ENCODE measurements at places on chromosomes 4 and X. TPM values are rescaled to one million over a fixed set of nuclear protein-coding genes. Genes with fewer than 3 reads are reported as not detected.

The FAM114A1 gene
- 33.8 TPM for polyA plus RNA-seq

The AMTN gene
- polyA plus RNA-seq = not detected

The IL2RG gene
- polyA plus RNA-seq = 1.4 TPM

The SSX2 gene
- not detected for polyA plus RNA-seq

The NELFA gene
- 47.6 TPM for polyA plus RNA-seq

The CACNA1F gene
- polyA plus RNA-seq = 0.25 TPM

The CPZ gene
- 19.2 TPM for polyA plus RNA-seq

- DNase-seq = no peak
Observed at GRCh38 chr4:138669479-138670315, 345.9 kb upstream of the NOCT start.

- no peak for DNase-seq
Observed at GRCh38 chr4:88825931-88826330, 128.3 kb upstream of the NAP1L5 start.

- DNase-seq = no peak
Observed at GRCh38 chrX:15750611-15751154, 12.6 kb downstream of the CA5B start.

DNA sequence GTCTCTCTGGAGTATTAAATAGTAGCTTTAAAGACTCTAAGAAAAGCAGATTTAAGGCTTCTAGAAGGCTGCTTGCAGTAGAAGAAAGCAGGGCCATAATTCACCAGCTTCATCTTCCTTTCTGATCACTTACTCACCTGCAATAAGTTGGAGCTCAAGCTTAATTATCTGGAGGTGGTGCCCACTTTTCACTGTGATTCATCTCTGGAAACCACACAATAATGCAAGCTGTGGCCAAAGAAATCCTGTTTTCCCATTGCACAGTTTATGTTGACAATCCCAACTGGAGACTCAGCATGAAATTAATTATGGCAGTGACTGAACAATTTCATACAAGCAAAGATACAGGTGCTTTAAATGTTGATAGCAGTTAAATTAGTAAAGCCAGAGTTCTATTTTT is 14.7 kb downstream of the CWH43 start:
- no peak for DNase-seq

DNA sequence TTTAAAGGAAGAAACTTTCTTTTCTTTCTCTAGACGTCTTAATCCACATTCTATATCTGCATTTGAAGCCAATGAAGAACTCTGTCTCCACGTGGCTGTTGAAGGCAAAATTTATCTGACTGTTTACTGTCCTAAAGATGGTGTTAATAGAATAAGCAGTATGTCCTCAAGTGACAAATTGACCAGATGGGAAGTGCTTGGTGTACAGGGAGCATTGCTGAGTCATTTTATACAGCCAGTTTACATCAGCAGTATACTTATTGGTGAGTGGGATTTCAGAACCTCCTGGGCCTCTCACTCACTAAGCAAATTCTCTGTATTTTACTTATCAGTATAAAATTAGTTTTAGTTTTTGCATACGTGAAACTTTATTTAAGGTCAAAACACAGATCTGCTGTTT is 33.7 kb downstream of the ADAD1 start:
- DNase-seq = no peak

GRCh38 chrX:7318241-7318640 is 170.3 kb upstream of the PUDP start:
- DNase-seq = no peak

DNA sequence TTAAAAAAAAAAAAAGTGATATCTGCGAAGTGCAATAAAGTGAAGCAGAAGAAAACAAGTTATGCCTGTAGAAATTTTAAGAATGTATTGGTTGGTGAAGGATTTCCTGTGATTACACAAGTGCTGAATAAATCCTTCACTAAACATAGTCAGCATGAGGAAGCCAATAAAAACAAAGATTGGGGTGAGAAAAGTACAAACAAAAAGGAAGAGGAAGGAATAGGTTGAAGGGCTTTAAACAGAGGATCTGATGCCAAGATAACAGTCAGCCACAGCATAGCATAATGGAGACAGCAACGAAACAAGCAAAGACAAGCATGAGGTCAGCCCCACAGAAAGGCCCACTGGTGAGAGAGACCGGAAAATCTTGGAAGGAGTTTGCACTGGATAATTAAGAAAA is 372.2 kb downstream of the ADAM29 start:
- DNase-seq = no peak

DNA sequence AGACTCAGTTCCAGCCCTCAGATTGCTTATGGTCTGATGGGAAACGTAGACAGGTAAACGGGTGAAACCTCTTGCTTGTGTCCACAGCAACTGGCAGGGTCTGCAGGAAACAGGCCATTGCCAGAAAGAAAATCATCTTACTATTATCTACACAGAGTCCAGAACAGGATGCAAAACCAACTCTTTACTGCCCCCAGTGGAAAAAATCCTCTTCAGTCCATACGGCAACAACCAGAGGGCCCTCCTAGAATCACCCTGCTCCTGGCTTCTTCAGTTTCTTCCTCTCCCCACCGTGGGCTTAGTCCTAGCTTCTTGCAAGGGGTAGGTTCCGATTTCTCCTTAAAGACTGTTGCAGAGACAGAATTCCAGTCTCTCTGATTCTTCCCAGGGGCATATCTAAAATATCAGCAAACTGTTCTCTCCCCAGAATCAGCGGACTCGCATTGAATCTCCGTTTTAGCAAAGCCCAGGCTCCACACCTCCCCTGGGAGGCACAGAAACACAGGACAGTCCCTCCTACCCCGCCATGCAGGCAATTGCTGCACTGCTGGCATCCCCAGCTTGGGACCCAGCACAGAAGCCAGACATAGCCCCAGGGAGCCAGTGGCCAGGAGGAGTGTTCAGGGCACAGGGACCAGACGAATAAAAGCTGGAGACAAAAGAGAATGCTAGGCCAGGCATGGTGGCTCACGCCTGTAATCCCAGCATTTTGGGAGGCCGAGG is 41.0 kb upstream of the SH3RF1 start:
- peak; percentile 27 for DNase-seq

DNA sequence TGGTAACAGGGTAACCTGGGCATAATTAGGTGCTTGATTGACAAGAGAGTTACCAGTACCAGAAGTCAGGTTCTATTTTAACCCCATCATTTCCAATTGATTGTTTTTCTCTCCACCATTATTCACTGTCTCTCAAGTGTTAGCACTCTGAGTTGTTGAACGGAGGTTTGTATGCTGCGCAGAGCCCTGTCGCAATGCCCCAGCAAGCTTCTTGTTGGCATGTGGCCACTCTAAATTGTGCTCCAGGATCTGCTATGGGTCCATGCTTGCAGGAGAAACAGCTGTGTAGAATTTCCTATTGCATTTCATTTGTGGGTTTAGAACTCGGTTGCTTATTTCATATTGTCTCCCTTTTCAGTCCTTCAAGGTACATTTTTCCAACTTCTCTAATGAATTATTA is 98.2 kb downstream of the KLHL8 start:
- no peak for DNase-seq

- no peak for DNase-seq
Observed at GRCh38 chrX:32141841-32142240, 1069.5 kb downstream of the DMD start.

DNA sequence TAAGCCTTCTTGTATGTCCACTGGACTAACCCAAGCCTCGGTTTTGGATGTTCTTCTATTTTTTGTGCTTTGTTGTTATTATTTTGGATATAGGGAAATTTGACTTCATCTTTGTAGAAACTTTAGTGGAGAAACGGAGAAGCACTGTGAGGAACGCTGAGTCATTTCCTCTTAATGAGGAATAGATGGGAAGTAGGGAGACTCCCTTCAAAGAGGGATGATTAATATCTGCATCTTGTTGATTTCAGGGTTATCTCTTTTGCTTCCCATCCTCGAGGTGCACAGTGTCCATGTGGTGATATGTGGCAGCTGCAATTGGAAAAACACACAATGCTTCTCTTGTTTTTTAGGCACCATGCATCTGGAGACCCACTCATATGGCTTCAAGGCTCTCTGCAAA is 1147.9 kb downstream of the NLGN4X start:
- no peak for DNase-seq

- DNase-seq = no peak
Observed at GRCh38 chr4:25112995-25113380, 47.3 kb downstream of the SEPSECS start.

DNA sequence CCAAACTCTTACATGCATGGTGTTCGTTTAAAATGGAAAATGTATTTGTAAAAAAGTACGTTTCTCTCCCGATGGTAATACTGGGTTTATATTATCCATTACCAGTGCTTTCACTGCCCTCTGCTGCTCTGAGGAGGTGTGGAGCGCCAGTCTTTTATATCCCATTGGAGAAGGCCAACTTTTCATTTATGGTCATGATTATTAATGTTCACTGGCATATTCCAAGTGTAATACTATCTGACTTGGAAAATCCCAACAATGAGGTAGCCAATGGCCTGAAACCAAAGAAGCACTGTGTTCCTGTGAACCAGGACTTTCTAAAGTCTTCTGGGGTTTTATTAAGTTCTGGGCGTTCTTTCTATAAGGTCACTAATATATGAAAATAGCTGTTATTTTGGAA is 80.7 kb downstream of the SYNPO2 start:
- no peak for DNase-seq

DNA sequence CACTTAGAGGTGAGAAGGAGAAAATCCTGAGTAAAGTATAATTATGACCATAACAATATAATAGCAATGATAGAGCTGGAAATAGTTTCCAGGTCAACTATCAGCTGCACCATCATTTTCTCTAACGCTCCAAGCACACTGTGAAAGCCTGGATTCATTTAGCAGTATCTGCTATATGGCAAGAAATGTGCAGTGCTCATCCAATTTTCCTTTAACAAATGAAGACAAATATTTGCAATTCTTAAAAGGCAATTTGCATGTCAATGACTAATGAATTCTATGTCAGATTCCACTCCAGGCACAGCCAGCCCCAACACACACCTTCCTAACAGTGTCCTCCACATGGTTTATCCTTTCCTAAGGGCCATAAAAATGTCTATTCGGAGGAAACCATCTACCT is 12.7 kb downstream of the PRSS12 start:
- DNase-seq = no peak

- DNase-seq = no peak
Observed at GRCh38 chrX:155046129-155046810, 19.6 kb downstream of the FUNDC2 start.

DNA sequence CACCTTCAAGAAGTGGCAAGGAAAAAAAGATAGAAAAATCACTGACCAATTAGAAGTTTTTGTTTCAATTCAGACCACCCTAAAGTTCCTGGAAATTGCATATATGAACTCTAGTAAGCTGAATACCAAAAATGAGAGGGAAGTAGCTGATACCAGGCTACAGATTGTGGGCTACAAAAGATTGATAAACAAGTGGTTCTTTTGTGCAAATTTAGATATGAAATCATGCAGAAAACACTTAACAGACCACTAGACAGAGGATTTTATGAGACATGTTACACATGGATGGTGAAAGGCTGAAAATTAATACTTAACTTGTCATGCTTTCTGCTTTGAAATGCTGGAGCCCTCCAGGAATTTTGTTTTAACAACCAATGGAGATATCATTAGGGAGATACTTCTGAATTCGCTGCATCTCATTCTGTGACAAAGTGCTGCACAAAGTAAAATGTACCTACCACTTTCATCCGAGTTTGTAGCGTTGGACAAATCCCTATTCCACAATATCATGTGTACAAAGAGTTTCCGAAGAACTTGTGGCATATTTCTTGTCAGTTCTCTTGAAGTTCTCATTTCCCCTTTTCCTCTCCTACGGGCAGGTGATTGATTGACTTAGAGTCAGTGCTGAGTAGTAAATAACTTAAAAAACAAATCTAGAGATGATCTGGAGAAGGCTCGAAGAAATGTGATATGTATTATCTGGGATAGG is 235.0 kb downstream of the PALLD start:
- no peak for DNase-seq

DNA sequence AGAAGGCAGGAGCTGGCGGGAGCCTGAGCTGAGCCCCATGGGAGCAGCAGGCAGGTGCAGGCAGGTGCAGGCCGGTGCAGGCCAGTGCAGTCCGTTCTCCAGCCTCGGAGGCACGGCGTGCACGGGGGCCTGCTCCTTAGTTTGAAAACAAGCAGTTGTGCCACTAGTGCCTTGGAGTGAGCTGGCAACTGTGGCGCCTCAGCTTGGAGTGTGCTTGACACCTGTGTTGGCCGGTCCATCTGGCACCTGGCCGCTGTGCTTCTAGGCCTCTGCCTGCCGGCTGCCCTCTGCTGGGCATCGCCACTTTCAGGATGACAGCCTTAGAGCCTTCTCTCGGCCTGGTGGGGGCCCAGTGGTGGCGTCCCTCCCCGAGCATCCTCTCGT is 47.9 kb downstream of the RGS12 start:
- no peak for DNase-seq

DNA sequence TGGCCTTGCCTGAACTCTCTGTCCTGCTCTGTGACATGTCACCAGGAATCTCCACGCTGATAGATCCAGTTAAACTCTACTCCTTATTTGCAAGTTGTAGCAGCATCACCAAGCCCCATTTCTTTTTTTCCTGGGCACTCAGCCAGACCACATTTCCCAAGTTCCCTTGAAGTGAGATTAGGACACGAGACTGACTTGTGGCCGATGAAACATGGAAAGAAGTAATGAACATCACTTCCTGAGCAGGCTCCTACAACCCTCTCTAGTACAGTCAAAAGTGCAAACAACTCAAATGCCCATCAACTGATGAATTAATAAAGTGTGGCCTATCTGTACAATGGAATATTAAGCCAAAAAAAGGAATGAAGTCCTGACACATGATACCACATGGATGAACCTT is 74.6 kb downstream of the MAP3K15 start:
- DNase-seq = no peak

DNA sequence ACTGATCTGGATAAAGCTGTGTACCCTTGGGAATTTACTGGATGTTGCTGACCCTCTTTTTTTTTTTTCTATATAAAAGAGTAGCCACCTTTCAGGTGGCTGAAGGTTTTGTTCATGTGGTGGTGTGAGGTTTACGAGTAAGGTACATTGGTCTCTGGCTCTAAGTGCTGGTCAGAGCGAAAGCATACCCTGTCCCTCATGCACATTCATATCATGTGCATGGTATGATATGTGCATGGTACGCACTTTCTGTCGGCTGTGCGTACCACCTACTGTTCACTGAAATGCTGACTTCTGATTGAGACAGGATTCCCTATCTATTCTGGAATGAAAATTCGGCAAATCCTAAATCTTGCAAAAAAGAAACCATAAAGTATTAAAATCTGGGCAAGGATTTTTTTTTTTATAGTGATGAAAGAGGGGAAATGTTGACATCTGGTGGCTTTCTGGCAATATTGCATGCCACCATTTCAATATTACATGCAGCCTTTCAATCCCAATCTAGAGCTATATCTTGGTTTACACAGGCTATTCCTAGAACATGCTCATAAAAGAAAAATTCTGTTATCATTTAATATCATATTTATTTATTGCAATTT is 32.8 kb downstream of the FAM149A start:
- DNase-seq = no peak

DNA sequence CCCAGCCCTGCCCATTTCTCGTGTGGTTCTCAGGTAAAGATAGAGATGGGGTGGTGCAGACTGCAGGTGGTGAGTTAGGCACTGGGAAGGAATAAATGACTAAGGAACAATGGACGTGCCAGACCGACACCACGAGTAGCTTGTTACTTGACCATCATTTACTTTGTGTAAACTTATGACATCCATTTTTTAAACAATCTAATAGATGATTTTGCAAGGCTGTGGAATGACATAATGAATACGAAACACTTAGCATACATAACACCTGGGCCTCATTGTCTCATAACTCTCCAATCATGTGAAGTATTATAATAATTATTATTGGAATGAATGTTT is 137.3 kb upstream of the CPEB2 start:
- DNase-seq = no peak

- no peak for DNase-seq
Observed at GRCh38 chrX:19540076-19540475, 24.8 kb upstream of the MAP3K15 start.

- DNase-seq = no peak
Observed at GRCh38 chrX:30220661-30221060, 5.3 kb downstream of the MAGEB2 start.
